Foreskin fibroblast (primary cell): ENCODE measurements at places on chromosomes 3 and 15.

DNA sequence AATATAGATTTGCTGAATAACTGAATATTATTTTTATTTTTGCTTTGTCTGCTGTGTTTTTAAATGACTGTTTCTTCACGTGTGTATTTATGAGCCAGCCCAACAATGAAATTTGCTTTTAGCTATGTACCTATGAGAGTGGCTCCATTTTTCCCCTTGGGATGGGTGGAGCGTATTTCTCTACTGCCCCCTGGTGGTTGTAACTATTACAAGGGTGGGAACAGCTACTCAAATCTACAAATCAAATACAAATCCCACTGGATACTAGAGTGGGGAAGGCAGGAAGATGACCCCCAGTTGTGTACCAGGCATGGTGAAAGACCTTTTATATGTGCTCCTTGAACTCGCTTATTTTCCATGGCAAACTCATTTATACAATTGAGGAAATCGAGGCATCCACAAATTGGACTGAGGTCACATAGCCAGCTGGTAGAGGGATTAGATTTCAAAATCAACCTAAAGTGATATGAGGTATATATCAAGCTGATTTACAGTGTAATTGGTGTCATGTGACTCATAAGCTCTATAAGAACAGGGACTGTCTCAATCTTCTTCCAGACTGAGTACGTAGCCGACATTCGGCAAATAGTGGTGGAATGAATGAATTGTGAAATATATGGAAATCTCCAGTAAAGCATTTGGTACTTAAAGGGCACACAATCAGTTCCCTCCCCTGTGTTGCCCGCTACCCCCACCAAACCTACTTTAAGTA, 69.5 kb upstream of the VEPH1 start:
- DNase-seq = peak; percentile 77

GRCh38 chr15:101314336-101315125, 19.5 kb upstream of the SNRPA1 start:
- no peak for DNase-seq

GRCh38 chr3:102525624-102526023, 90.8 kb downstream of the ZPLD1 start:
- DNase-seq = no peak

- DNase-seq = peak; percentile 64
Measured at GRCh38 chr3:71690341-71690841, 34.8 kb downstream of the EIF4E3 start.

DNA sequence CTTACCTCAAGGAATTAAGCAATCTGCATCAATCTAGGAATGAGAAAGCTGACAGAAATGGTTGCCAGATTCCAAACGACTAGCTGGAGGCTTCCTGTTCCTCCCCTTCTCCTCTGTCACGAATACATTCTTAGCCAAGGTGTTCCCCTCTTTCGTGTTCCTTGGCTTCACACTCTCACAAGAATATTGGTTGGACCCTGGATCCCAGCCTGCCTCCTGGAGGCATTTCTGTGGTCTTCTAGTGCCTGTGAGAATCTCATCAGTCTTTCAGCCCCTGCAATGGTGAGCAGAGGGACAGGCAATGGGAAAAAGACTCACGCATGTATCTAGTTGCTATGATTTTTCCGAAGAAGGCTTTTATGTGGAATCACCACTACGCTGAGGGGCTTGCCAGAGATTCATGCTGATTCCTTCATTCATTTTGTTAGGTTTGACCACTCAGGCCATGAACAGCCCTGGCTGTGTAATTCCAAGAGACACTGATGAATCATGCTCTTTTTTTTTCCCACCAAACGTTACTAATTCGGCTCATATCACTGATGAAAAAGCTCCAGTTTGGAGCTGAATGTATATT, 1.6 kb upstream of the P3H2 start:
- peak; percentile 23 for DNase-seq

- peak; percentile 44 for DNase-seq
Measured at GRCh38 chr15:77030048-77030927, 35.4 kb downstream of the PSTPIP1 start.

DNA sequence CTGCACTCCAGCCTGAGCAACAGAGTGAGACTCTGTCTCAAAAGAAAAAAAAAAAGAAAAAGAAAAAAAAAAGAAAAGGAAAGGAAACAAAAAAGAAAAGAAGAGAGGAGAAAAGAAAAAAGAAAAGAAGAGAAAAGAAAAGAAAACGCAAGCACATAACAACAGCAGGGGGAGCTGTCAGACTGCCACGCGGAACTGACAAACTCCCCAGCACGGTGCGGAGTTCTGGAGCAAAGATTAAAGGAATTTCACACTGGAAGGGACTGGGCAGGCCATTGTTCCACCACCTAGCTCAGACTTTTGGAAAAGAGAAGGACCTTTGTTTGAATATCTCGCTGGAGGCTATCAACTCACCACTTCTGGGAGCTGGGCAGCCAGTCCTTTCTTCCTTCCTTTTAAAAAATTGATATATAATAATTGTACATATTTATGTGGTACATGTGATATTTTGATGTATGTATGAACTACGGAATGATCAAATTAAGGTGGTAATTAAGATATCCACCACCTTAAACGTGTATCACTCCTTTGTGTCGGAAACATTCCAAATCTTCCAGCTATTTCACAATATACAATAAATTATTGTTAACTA, 40.5 kb downstream of the DPPA2 start:
- peak; percentile 1 for DNase-seq

DNA sequence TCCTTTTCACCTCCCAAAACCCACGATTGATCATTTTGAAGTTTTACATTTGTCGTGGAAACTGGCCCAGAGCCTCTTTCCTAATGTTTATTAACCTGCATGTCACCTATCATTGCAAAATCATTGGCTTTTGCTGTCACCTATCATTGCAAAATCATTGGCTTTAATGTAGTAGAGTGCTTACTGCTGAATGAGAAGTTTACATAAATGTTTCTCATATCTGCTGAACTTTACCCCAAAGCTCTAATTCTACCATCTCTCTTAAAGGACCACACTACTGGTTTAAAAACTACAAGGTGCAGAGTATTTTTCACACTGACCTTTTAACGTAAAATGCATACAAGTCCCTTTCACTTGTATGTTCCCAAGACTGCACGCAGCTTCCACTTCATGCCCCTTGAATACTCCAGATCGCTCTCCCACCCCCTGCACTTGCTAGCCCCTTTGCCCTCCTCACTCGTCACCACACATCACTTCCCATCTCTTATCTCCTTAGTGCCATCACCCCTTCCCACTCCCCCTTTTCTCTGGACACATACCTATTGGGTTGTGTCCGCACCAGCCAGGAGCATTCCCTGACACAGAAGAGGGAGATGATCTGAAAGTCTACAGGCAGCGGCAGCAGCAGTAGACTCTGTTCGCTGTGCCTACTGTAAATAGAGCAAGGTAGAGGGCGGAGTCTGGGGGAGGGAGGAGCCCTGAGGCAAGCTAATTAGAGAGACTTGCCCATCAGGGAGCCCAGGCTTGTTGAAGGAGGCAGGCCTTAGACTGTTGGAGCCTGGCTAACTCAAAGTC, 30.2 kb upstream of the ATOSA start:
- no peak for DNase-seq

DNA sequence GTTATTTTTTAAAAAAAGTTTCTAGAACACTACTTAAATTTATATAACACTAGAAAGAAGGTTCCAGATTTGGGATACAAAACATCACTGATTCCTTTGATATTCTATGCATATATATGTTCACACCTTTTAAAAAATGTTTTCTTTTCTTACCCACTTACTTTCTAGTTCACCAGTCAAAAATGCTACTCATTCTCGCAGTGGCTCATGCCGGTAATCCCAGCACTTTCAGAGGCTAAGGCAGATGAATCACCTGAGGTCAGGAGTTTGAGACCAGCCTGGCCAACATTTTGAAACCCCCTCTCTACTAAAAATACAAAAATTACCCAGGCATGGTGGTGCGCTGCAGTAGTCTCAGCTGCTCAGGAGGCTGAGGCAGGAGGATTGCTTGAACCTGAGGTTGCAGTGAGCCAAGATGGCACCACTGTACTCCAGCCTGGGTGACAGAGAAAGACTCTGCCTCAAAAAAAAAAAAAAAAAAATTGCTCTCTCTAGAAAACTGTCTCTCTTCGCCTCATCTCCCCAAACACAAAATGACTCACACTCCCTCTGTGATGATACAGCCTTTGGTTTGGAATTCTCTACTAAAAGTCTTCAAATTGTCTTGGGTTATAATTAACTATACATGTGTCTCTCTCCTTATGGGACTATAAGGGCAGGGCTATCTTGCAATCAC, 52.6 kb upstream of the TGFBR2 start:
- peak; percentile 35 for DNase-seq

DNA sequence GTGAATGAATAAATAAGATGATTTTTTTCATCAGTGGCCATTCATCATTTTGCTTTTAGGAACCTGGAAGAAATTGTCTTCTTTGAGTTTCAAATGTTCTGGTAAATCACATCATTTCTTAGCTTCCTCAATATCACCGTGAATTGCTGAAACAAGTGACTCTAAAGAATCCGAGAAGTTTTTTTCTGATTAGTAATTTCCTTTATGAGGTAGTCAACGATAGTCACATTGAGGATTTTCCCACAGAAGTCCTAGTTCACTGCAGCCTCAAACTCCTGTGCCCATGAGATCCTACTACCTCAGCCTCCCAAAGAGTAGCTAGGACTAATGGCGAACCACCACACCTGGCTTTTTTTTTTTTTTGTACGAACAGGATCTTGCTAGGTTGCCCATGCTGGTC, 3.6 kb upstream of the TMPRSS7 start:
- no peak for DNase-seq

GRCh38 chr15:99105514-99106341, 848 bp downstream of the SYNM start:
- peak; percentile 83 for DNase-seq

DNA sequence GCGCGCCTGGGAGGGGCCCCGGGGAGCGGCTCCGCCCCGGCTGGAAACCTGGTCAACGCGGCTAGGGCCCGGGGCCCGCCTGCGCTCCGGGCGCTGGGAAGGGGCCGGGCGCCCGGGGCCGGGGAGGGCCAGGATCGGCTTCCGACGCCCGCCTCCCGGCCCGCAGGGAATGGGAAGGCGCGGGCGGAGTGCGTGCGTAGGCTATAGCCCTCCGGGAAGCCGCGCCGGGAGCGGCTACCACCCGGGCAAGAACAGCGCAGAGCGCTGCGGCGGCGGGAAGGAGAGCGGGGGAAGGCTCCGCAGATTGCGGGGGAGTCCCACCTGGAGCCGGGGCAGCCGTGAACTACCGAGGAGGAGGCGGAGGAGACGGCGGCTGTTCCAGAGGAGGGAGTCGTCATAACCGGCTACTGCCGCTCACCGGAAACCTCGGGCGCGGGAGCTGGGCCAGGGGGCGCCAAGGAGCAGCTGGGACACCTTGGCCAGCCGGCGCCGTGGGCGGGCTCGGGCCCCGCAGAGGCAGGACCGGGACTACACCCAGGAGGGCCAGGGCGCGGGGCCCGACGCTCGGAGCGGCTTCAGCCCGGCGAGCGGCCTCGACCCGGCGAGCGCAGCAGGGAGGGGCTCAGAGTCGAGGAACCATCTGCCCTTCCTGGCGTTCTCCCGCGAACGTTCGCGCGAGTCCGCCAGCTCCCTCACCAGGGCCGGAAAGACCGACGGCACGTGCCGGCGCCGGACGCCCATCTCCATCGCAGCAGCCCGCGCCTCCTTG, at the start of gene EOGT:
Gene EOGT, minus strand, starts transcription at position 432 of the 769 bp plus-strand sequence. CDS start 3,838 bp downstream, outside the sequence.
- DNase-seq = peak; percentile 89
